ENCODE measurements at places on chromosomes 7 and 10.

GRCh38 chr10:12631216-12631615, 281.9 kb downstream of the CAMK1D start:
- no peak for DNase-seq

DNA sequence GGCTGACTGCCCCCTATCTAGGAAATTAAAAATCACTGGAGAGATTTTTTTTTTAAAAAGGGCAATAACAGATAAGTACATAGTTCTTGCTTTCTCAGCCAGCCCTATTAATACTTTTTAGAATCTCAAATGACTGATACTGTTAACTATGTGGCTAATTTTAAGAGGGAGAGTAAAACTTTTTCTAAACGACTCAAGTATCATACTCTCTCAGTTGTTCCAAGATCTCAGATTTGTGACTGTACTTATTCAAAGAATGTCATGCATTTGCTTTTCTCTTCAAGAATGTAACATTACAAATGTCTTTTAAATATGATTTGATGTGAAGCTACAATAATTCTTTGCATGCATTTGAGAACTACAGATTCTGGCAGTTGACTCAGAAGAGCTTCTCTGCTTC, 55.4 kb upstream of the RAB11FIP2 start:
- DNase-seq: peak; percentile 43

DNA sequence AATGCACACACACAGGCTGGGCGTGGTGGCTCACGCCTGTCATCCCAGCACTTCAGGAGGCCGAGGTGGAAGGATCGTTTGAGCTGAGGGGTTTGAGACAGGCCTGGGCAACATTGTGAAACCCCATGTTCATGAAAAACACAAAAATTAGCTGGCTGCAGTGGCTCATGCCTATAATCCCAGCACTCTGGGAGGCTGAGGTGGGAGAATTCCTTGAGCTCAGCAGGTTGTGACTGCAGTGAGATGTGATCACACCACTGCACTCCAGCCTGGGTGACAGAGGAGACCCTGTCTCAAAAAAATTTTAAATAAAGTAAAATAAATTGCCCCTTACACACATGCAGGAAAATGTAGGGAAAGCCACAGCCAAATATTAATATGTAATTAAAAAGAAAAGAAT, 44.1 kb downstream of the RNF32 start:
- no peak for DNase-seq

DNA sequence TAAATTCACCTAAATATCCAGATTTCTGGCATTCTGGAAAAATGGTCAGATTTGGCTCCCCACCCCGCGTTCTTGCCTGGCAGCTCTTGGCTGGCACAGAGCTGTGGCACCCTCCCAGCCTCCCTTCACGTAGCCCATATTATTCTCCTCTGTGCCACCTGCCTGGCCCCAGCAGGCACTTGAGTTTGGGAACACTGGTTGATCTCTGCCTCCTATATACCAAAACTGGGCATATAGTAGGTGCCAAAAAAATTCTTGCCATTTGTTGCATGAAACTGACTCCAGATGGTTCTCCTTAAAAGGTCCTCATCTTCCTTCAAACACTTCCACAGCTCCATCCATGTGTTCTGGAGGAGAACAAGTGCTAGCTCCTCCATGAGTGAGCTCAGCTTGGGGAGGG, 167.0 kb downstream of the RPS24 start:
- no peak for DNase-seq

DNA sequence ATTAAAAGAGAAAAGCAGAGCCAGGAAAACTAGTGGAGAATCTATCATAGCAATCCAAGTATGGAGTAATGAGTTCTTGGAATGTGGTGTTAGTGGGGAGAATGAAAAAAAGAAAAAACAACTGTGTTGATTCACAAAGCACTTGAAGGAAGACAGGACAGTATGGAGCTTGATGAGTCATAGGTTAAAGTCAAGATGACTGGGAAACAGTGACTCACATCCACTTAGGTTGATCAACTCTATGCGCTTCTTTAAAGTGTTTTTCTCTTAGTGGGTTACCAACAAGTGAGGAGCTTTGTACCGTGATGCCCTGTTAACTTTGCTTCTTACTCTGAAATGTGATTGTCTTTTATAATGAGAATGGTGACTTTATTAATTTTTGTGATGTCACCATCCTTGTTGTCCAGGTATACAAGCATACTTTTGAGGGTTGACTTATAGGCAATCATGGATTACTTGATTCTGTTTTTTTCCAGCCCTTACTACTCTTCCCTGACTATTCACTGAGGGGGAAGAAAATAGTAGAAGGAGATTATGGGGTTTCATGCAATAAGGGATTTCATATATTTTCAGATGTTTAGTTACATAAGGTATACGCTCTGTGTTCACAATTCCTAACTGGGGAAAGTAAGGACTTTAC, 32.1 kb upstream of the MDFIC start:
- DNase-seq: peak; percentile 93

DNA sequence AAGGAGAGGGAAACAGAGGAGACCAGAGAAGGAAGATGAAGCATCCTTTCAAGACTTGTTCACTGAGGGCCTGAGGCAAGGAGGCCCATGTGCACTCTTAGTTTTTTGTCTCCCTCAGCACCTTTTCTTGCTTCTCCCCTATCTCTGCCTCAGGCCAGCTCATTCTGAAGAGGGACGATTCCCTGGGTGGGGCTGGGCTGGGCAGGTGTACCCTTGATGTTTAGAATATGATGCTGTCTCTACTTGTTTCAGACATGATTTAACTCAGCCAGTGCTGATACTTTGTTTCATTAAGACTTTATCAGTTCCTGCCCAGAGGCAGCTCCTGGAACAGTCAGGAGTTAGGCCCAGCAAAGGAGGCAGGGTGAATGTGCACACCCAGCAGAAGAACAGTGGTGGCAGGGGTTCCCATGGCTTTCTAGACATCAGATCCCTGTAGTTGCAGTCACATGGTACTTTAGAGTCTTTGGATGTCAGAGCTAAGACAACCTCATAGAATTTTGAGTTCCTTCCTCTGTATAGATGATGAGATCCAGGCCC, 3.4 kb downstream of the PRXL2A start:
- no peak for DNase-seq

DNA sequence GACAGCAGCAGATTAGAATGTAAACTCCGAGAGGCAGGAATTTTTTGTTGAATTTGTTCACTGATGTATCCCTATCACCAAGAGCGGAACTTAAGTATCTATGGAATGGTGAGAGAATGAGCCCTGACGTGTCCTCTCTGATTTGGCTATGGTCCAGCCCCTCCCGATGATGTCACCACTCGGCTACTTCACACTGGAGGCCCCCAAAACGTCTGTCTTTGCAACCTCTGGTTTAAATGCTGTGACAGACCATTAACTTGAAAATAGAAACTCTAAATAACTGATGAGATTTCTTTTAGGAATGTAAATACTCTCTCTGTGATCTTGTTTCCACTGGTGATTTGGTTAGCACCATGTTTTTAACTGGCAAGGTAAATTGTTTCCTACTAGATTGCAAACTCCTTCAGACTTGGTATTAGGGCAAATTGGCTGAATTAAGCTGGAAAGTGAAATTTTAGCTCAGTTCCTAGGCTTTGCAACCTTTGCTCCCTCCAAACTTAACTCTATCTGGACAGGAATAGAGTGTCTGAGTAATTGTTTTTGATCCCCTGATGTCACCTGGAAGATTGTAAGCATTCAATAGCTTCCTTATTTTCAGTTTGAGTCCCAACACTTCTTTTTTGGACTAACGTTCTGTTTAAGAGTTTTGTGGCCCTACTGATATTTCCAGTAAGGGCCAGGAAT, 19.1 kb downstream of the SLC16A12 start:
- DNase-seq: peak; percentile 78

- no peak for DNase-seq
These were observed 40.4 kb upstream of the ATRNL1 start for GRCh38 chr10:115052728-115053127.

DNA sequence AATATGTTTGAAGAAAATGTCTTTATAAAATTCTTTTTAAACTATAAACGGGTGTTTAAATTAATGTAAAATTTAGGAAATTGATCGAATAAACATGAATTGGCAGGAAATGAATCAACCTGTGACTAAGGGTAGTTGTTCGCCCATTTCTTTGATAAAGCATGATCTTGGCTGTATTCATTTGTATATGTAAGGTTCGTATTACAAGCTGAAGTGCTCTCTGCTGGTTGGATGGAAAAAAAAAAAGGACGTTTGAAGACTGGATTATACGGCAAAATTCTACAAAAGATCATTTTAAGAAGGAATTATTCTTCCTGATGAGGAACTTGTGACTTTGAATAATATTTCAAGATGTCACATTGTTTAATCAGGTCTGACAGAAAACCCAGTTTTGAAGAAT, 185.4 kb upstream of the ANK3 start:
- no peak for DNase-seq

DNA sequence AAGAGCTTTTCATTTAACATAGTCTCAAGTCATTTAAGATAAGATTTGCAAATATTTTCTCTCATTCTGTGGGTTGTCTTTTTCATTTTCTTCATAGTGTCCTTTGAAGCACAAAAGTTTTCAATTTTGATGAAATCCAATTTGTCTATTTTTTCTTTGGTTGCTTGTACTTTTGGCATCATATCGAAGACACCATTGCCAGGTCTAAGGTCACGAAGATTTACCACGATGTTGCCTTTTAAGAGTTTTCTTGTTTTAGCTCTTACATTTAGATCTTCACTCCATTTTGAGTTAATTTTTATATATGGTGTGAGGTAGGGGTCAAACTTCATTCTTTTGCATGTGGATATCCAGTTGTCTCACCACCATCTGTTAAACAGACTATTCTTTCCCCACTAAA, 34.7 kb downstream of the TMEM270 start:
- DNase-seq: no peak

DNA sequence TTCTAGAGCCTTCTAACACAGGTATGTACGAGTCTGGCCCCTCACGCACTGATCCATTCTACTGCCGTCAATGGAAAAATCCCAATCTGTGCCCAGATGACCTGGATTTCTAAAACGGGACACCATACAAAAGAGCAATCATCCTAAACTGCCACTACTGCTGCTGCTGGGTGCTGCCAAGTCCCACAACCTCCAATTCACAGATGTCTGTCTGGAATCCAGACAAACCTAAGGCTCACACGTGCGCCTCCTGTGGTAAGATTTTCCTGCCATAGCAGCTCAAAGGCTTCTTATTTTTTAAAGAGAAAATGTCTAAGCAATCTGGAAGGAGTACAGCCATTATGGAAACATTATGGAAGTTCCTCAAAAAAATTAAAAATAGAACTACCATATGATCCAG, 40.9 kb downstream of the JCAD start:
- DNase-seq: no peak

GRCh38 chr10:32957341-32958084, 517 bp downstream of the ITGB1 start:
- no peak for DNase-seq

DNA sequence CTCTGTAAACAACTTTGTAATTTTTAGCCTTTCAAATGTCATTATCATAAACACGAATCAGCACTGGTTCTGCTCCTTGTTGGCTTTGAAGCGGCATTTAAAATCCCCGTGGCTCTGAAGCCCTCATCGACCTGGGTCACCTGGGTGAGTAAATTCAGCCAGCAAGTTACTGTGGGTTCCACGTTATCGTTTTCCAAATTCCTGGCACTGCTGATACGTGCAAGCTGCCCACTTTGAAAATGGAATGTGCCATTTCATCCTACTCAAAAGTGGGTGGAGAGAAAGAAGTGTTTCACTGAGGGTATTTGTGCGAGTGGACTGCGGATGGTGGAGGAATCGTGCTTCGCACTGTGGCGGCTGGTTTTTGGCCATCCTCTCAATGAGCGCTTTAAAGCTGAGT, 281.7 kb downstream of the KLF6 start:
- no peak for DNase-seq

DNA sequence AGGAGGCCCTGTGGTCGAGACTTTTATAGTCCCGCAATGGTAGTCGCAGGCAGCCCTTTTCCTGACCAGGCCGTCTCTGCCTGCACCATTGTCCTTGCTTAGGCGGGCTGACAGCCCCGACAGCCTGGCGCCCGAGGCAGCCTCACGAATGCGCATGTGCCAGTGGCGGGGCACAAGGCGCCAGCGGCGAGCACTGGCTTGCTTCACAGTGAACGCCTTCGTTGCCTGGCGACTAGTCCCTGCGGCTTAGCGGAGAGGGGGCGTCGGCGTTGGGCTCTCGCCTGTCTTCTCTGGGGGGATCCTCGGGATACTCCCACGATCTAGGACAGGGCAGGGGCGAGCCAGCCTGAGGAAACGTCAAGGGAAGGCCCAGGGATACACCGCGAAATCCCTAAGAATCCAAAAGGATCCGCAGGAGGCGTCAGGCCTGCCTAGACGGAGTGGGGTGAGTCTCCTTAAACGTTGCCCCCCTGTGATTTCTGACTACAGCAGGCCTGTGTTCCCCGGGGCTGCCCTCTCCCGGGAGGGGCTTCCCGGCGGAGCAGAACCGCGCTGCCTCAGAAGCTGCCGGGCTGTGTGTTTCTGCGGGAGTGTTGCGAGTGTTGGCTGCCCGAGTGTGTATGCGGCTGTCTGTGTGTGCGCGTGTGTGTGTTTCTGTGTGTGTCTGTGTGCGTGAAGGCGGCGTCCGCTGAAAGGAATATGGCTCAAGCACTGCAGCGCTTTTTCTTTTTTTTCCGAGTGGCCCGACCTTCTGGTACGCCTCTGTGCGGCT, 20.5 kb upstream of the ZNF273 start:
- DNase-seq: no peak

GRCh38 chr10:78672918-78673317, 395.8 kb upstream of the ZMIZ1 start:
- no peak for DNase-seq

DNA sequence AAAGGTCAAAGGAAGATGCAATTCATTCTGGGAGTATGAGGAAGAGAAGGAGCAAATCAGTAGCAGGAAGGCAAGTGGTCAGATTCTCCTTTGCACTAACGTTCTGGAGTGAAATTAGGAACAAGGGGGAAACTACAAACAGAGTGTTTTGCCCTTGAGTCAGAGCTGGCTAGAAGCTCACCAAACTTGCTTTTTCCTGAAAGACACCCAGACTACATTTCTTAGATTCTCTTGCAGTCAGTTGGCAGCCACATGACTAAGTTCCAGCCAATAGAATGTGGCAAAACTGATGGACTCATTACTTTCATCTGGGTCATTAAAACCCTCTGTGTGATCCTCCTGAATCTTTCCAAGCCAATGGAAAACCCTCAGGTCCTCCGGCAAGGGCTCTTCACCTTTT, 18.6 kb upstream of the DLX5 start:
- no peak for DNase-seq

DNA sequence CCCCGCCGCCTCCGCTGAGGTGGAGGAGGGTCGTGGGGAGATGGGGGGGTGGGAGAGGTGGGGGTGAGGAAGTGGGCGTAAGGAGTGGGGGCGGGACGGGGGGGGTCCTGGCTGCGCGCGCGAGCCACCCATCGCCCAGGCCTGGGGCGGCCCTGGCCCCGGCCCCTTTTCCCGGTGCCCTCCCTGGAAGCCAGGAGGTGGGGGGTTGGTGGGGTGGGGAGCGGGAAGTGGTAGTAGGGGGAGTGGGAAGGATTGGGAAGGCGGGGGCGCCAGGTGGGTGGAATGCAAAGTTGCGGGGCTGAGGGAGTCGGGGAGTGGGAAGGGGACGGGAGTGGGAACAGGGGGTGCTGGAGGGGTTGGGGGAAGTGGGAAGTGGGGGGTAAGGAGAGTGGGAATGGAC, 319 bp upstream of the MMD2 start:
- no peak for DNase-seq

All from fibroblast of skin of left quadriceps (primary cell).